Tibial nerve (tissue), 4 donors: ENCODE measurements at places on chromosomes 3 and 15.

- DNase-seq, result no peak
These were observed 50.6 kb downstream of the ARHGEF3 start for GRCh38 chr3:56751056-56751707.

DNA sequence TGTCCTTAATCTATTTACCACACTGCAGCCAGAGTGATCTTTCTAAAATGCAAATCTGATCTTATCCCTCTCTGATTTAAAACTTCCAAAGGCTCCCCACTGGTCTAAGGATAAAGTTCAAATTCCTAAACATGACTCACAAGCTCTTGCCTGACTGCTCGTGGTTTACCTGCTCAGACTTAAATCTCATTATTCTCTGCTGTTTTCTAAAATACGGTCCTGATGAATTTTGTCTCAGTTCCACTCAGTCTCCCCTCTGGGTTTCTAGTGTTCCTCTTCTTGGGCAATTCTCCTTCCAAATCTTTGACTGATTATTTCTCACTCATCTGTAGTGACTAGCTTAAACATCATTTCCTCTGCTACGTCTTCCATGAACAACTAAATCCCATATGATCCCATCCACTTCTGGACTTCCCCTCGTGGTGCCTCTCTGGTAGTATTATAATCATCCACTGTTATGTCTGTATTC is 108.3 kb downstream of the P3H2 start:
- DNase-seq, result no peak

GRCh38 chr15:66877477-66878271 is 175.6 kb downstream of the SMAD6 start:
- DNase-seq, result no peak

- no peak for DNase-seq
These were observed 518.5 kb upstream of the CADM2 start for GRCh38 chr3:84440291-84440690.

- no peak for DNase-seq
These were observed 215.2 kb upstream of the MME start for GRCh38 chr3:154864947-154865346.

DNA sequence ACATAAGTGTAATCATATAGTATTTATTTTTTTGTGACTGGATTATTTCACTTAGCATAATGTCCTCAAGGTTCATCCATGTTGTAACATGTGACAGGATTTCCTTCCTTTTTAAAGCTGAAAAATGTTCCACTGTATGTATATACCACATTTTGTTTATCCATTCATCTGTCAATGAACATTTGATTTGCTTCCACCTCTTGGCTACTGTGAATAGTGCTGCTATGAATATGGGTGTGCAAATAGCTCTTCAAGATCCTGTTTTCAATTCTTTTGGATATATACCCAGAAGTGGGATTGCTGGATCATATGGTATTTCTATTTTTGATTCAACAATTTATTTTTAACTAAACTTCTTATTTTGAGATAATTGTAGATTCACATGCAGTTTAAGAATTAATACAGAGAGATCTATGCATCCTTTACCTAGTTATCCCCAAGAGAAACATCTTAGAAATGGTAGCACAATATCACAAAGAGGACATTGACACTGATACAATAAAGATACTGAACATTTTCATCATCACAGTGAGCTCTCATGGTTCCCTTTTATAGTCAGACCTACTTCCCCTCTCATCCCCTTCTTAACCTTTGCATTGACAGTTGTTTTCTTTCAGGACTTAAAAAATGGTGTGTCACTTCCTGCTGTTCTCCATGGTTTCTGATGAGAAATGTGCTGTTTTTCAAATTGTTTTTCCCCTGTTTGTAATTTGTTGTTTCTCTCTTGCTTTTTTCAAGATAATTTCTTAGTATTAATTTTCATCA is 90.1 kb downstream of the SATB1 start:
- no peak for DNase-seq

GRCh38 chr3:129793319-129793718 is 100.2 kb downstream of the TMCC1 start:
- no peak for DNase-seq

GRCh38 chr15:78616506-78616905 is 4.3 kb downstream of the CHRNA3 start:
- no peak for DNase-seq

GRCh38 chr3:151227266-151227806 is 24.3 kb upstream of the GPR171 start:
- no peak for DNase-seq

- DNase-seq, result no peak
These were observed 60.5 kb downstream of the SH3BP5 start for GRCh38 chr3:15271785-15272381.

- DNase-seq, result no peak
These were observed 26.9 kb downstream of the GASK1A start for GRCh38 chr3:43005981-43006380.

DNA sequence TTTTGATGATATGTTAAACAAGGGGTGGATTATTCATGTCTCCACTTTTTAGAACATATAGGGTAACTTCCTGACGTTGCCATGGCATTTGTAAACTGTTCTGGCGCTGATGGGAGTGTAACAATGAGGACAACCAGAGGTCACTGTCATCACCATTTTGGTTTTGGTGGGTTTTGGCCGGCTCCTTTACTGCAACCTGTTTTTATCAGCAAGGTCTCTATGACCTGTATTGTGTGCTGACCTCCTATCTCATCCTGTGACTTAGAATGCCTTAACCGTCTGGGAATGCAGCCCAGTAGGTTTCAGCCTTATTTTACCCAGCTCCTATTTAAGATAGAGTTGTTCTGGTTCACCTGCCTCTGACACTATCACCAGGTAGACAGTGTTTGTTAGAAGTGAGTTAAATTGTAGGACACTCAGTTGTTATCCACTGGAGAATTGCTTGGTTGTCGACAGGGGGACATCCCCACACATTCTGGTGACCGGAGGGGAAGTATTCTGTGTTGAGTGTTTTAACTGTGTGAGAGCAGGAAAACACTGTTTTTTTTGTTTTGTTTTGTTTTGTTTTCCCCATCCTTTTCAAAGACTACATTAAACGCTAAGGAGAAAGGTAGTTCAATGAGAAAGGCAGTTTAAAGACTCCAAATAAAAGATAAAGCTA is 36.9 kb upstream of the SKIL start:
- no peak for DNase-seq

DNA sequence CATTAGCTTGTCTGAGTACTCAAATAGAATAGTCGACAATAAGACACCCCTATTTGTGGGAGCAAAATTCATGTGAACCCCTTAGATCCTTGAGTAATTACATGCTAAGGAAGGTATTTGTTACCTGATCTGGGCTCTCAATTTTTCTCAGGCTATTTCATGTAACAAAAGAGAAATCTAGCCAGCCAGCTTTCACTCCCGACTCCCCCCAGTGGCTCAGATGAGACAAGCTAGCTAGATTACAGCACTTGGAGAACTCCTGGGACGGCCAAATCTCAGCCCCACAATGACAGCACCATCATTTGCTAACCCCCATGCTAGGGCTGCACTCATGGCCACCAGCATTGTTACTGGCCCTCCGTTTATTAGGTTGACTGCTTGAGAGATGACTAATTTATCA is 41.3 kb downstream of the GLDN start:
- DNase-seq, result peak; percentile 36

GRCh38 chr3:4633078-4634004 is 140.2 kb downstream of the ITPR1 start:
- DNase-seq, result peak; percentile 27

GRCh38 chr15:23595368-23595767 is 29.9 kb downstream of the MKRN3 start:
- no peak for DNase-seq

GRCh38 chr3:174810254-174810653 is 48.9 kb upstream of the NAALADL2 start:
- no peak for DNase-seq

DNA sequence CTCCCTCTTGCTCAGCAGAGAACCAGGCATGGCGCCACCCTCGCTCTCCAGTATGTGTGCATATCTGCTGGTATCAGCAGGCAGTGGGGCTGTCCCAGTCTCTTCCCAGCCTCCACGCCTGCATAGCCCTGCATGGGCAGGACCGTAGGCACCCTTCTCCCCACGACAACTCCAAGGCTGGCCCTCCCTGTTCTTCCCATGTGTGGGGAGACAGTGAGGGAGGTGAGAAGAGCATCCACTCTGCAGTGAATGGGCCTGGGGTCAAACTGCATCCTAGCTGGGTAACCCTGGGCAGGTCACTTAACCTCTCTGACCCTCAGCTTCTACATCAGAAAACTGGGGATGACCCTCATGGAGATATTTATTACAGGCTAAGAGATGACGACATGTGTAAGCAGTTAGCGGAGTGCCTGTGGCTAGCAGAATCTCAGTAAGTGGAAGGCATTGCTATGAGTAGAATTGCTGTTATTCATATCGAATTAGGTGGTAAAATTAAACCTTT is 13.3 kb upstream of the SSUH2 start:
- DNase-seq, result no peak

DNA sequence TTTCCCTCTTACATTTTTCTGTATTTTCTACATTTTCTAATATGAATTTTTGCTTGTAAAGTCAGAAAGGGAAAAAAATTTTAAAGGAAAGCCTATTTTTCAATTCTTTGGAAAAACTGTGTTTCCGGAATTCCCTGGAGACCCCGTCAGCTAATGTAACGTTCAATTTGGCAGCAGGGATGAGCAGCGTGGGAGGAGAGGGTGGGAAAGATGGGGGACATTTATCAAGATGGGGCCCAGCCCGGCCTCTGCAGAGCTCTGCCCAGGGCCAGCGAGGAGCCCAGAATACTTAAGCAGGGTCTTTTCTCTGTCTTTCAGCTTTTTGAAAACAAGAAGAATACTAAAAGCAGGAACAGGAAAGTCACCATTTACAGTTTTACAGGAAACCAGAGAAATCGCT is 129.0 kb downstream of the LRRK1 start:
- no peak for DNase-seq

- no peak for DNase-seq
These were observed 4.5 kb upstream of the GATA2 start for GRCh38 chr3:128497305-128498126.

DNA sequence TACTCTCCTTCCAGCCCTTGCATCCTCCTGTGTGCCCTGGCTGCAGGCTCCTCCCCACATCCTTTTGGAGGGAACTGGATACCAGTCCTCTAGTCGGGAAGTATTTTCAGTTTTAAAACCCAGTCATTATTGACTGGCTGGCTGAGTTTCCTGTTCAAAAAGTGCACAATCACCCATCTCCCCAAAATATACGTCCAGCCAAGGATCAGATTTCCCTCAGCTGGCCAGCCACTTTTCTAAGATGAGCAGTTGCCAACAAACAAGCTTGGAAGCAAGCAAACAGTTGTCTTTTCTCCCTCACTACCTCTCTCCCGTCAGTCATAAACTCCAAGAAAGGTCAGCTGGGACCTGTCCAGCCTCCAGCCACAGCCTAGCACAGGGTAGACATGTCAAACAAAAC is 147.7 kb upstream of the GALNT15 start:
- DNase-seq, result no peak

GRCh38 chr3:25493786-25494185 is 65.7 kb downstream of the RARB start:
- no peak for DNase-seq

- no peak for DNase-seq
These were observed 106.6 kb downstream of the KCNH8 start for GRCh38 chr3:19254784-19255338.

DNA sequence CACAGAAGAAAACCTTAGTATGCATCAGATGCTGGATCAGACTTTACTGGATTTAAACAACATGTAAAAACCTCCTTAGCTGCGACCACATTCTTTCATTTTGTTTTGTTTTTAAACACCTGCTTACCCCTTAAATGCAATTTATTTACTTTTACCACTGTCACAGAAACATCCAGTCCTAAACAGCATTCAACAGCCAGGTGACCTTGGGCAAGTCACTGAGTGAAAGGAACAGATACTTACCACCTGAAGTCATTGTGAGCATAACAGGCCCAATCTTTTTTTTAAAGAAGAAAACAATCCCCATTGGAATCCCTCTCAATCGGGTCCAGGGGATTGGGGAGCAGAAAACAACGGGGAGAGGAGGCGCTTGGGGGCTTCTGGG is 390 bp downstream of the STARD5 start:
- DNase-seq, result no peak

- DNase-seq, result no peak
These were observed 7.4 kb downstream of the MESD start for GRCh38 chr15:80982205-80982604.

DNA sequence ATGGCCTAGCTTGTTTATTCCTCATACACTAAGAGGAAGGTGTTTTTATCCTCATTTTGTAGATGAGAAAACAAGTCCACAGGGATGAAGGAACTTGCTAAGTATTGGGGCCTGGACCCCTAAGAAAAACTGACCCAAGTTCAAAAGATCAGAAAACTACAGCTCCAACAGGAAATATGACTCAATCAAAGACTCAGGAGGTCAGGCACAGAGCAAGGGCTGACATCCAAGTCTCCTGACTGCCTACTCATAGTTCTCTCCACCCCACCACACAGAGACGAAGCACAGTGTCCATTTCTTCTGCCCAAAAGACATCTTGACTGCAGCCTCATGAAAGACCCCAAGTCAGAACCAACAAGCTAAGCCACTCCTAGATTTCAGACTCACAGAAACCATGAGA is 26.9 kb upstream of the TPM1 start:
- DNase-seq, result peak; percentile 68

GRCh38 chr3:52325686-52326085 is 9.6 kb downstream of the DNAH1 start:
- DNase-seq, result no peak

DNA sequence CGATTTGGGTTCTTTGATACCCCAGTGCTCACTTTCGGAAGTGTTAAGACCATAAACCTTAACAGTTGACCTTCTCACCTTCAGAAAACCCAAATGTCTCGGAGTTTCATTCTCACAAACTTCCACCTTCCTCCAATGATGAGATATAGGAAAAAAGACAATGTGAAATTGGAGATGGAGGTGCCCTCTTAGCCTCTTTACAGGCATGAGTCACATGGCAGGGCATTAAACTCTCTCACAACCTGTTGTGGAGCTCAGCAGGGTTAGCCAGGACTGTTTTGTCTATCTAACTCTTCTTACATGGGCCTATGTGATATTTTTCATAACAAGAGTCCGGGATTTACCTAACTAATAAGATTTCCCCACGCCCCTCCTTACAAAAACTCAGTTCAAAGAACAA is 10.7 kb downstream of the AGTR1 start:
- no peak for DNase-seq

DNA sequence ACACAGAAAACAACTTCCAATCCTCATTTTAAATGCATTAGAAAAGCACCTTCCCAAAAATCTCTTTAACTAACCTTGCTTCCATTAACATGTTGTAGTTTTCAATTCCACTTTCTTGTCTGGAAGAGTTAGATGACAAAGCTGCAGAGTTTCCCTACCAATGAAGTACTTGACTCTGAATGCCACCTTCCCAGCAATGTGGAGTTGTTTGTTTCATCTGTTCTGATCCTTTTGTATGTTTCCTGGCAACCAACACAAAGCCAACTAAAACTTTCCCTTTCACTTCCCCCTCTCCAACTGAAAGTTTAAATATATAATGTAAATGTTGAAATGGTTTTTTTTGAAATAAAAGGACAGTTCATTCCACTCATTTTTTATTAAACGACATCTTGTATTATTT is at the start of gene WDR49:
Gene WDR49, minus strand, starts transcription at position 183 of the 400 bp plus-strand sequence. CDS start 517 bp downstream, outside the sequence.
- no peak for DNase-seq
